ENCODE measurements at places on chromosomes 2 and 18. TPM values are rescaled to one million over a fixed set of nuclear protein-coding genes. Genes with fewer than 3 reads are reported as not detected.

DNA sequence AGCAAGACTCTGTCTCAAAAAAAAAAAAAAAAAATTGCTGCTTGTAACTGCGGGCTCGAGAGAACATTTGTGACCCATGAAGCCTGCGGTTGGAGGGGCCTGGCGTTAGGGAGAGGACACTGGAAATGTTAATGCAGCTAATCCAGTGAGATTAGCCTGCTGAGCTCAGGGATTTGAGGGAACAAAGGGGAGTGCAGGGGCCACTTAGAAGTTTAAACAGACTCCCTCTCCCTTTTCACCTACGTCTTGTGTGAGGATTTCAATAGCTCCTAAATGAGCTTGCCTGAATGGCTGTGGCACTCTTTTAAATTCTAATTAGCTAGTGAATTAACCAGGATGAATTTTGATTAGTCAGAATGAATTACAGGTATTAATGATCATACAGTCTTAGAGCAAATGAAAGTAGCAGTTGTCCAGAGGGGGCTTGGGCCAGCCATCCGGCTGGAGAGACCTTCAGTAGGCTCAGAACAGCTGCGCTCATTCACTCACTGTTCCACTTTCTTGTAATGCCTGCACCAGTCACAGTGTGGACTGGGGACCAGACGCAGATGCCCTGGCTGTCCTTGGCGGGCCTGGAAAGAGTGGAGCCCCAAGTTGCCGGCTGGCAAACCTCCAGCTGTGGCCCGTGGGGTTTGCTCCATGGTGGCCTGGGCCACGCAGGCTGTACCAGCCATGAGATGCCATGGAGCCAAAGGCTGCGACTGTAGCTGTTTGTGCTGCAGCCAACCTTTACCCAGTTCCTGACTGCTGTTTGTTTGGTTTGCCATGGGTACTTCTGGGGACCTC, 20.8 kb downstream of the LDLRAD4 start:
- no peak for DNase-seq

- DNase-seq, result no peak
Measured at GRCh38 chr2:102515851-102516250, 42.8 kb downstream of the SLC9A4 start.

DNA sequence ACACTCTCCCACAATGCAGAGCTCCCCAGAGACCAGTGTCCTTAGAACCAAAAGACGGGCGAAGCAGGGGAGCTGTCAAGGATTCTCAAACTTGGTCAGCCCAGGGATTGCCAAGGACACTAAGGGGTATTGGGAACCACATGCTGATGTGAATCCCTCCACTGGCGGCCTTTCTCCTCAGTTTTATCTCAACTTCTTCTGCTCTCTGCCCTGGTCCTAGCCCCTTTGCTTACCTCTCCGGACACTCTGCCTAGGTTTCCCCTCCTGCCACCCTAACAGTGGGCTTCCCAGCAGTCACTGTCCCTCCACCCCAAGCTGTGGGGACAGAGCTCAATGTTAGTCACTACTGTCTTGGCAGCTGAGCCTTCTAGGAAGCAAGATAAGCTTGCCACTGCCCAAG, 61.1 kb downstream of the POLR1A start:
- DNase-seq, result no peak

DNA sequence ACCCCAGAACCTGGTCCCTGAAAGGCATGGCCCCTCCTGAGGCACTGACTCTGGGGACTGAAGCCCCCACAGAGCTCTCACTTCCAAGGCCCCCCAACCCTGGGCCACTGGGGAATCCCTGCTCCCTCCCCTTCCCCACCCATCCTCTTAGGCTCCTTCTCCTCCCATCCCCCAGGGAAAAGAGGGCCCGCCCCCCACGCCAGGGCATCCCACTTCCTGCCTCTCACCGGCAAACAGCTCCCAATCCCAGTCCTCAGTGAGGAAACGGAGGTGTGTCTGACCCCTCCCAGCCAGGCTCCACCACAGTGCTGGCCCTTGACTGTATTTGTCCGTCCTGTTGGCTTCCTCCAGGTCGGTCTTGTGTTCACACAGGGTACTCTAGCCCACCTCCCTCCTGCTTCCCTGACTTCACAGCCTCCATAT, 35.0 kb upstream of the PTMA start:
- DNase-seq, result peak; percentile 74

GRCh38 chr18:54220406-54220805, 4.1 kb downstream of the MBD2 start:
- no peak for DNase-seq

GRCh38 chr18:34772887-34773286, 62.8 kb downstream of the DTNA start:
- no peak for DNase-seq

- DNase-seq, result no peak
Measured at GRCh38 chr18:48815179-48815515, 135.6 kb downstream of the SMAD7 start.

DNA sequence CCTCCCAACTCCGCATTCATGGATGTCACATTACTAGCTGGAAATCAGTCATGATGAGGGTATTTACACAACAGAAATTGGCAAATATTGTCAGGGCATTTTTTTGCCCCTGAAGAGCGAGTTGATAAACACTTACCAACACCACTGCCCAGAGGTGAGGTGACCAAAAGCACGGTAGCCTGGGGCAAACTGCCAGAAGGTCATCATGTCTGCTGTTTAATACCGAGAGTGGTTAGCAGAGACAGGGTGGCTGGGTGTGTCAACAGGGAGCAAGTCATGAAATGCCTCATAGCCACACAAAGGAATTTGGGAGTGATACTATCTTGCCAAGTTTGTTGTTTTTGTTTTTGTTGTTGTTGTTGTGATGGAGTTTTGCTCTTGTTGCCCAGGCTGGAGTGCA, 37.0 kb upstream of the EPC2 start:
- DNase-seq, result no peak

- no peak for DNase-seq
Measured at GRCh38 chr2:64260817-64261216, 116.6 kb upstream of the PELI1 start.

LCT gene
- total RNA-seq, result 1.4 TPM

TMEM18 gene
- 18.9 TPM for total RNA-seq

RMDN2 gene
- total RNA-seq, result 4.7 TPM

ARHGAP25 gene
- total RNA-seq, result 0.51 TPM

DLGAP1 gene
- 9.0 TPM for total RNA-seq

MAP3K19 gene
- not detected for total RNA-seq

FIGN gene
- 8.4 TPM for total RNA-seq

ANKRD23 gene
- 7.5 TPM for total RNA-seq

REG1B gene
- total RNA-seq, result not detected

SP9 gene
- total RNA-seq, result not detected

YIPF4 gene
- total RNA-seq, result 57.0 TPM
